Stimulated activated CD4-positive, alpha-beta T cell treated with anti-CD3 and anti-CD28 coated beads, Interleukin-15, amount 100 ng/mL, for 48 hours (primary cell): ENCODE measurements at places on chromosomes 11 and 22.

DNA sequence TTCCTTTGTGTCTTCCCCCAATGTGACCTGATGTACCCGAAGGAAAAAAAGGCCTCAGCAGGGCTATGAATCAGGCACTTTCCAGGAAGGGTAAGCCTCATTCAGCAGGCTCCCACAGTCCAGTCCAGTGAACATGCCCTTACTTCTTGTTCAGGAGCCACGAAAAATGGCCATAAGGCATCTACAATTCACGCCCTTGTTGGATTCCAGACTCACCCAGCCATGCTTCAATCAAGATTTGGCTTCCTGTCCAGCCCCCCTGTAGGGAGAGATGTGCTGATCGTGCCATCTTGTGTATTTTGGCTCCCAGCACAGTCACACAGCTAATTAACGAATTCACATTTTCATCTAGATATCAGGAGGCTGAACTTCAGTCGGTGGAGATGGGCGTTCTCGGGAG lies 9.9 kb upstream of the KCNJ5 start:
- no peak for DNase-seq

DNA sequence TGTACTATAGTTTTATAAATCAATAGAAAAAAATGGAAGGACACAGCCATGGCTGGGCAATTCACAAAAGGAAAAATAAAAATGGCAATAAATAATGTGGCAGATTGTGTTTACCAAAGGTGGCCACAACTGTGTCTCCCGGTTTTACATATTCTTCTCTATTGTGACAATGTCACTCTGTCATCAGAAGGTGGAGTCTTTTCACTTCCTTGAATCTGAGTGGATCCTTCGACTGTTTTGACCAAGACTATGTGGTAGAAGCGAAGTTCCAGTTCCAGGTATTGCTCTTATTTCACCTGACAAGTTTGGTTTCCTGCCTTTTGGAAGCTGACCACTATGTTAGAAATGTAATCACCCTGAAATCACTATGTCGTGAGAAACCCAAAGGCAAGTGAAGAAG lies 31.0 kb upstream of the HSD17B12 start:
- DNase-seq: no peak

DNA sequence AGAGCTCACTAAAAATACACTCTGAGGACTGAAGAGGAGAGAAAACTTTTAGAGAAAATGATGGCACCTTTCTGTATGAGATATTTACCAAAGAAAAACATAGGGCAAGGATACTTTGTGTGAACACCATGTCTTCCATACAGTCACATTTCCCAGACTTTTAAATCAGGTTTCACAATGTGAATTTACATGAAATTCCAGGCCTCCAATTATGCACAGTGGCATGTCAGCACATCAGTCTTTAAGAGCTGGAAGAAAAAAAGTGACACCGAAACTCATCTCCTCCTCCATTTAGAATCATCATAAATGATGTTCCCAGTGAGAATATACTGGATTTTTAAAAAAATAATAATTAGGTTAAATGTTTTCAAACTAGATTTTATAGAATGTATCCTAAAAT lies 232.2 kb upstream of the UBASH3B start:
- DNase-seq: no peak

GRCh38 chr11:109405671-109406070 lies 16.3 kb upstream of the C11orf87 start:
- no peak for DNase-seq

GRCh38 chr11:12403997-12404350 lies 26.6 kb downstream of the PARVA start:
- no peak for DNase-seq

GRCh38 chr11:75481922-75482606 lies 43.7 kb downstream of the GDPD5 start:
- DNase-seq: no peak

DNA sequence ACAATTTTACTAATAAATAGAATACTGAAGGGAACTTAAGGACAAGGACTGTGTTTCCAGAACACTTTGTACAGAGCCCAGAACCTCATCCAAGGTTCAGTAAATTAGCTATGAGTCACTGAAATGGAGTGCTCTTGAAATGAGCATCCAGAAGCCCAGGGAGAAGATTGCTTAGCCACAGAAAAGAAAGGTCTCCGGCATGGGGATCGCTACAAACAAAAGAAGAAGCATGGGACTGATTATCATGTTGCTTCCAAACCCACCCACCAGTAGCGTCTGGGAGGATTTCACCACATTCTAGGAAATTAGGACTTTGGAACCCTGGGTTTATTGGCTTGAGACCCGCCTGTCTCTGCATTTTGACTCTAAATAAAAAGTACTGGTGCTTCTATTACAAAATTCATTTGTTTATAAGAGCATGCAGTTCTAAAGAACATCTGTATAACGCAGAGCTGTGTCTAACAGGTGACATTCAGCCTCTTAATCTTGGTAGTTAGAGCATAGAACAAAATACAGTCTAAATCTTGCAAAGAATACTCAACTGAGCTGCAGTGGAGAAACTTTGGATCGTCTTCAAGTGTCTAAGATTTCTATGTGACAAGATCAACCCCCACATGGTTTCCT lies 35.9 kb upstream of the SESN3 start:
- no peak for DNase-seq

- no peak for DNase-seq
These were observed 2.2 kb downstream of the RIN1 start for GRCh38 chr11:66333896-66334604.

DNA sequence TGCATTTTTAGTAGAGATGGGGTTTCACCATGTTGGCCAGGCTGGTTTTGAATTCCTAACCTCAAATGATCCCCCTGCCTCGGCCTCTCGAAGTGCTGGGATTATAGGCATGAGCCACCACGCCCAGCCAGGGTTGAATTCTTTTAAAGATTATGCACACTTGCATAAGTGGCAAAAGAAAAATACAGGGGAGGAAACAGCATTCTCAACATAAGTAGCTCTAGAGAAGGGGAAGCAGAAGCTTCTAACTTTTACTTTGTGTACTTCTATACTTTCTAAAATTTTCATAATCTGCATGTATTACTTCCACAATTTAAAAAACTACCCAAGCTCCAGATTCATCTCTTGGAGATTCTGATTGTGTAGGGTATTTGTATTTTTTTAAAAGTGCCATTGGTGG lies 108.0 kb downstream of the SLC1A2 start:
- DNase-seq: no peak

DNA sequence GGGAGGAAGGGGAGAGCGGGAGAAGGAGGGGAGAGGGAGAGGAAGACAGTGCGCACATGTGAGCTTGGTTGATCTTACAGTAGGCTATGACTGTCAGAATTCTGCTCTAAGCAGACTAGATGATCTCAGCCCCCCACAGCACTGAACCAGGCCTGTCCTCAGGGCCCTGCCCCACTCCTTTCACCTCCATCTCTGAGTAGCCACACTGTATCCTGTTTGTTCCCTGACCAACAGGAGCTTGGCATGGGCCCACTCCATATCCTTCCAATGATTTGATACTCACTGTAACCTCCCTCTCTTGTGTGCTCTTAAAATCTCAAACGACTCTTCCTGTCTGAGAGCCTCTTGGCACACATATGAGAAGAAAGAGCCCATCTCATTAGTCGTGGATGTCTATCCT lies 86.1 kb upstream of the PARVA start:
- no peak for DNase-seq

DNA sequence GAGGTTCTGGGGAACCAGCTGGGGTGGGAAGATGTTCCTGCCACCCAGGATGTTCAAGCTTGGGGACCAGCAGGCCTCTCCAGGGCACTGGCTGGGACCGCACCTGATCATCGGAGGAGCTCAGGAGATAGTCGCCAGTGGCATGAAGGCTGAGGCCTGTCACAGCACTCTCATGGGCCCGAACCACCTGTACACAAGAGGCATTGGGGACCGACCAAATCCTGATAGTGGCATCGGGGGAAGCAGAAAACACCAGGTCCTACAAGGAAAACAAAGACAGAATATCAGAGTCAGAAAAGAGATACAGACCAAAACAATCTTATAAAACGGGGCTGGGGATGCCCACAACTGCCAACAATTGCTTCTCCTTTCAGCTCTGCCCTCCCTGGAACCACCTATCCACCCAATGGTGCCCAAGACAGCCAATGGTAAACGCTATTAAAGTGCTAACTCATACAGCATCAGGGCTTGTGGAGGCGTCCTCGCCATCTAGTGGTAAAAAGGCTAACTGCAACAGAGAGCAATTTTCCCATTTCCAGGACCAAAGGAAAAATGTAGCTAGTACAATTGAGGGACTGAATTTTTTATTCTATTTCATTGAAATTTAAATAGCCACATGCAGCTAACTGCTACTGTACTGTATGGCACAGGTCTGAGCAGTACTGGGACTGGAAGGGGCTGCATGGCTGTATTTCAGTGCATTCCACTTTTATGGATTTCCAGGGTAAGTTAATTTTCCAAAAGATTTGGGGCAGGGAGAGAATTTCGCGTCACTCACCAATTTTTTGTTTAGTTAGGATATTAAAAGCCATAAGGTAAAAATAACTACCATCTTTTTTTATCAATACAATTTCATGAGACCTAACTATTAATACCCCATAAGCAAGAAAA lies 7.1 kb downstream of the PRPF19 start:
- no peak for DNase-seq

DNA sequence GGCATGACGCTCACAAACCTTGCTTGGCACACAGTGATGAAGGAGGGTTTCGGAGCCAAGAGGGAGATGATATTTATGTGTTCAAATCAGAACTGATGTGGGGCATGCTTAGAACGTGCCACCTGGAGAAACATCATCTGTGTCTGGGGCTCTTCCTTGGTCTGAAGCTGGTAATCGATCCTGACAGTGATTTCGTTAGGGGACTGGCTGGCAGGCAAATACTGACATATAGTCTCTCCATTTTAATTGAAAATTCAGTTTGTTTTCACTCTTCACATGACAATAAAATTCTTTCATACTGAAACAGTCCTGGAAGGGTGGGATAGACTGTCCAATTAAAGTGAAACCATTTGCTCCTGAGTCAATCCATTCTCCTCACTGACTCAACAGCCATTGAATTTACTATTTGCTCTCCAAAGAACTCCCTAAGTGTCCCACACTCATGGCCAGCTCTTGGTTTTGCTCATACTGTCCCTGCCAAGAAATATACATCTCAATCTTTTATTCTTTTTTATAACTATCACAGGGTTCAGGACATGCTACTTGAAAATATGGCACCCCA lies 134.8 kb downstream of the TRPC6 start:
- no peak for DNase-seq

DNA sequence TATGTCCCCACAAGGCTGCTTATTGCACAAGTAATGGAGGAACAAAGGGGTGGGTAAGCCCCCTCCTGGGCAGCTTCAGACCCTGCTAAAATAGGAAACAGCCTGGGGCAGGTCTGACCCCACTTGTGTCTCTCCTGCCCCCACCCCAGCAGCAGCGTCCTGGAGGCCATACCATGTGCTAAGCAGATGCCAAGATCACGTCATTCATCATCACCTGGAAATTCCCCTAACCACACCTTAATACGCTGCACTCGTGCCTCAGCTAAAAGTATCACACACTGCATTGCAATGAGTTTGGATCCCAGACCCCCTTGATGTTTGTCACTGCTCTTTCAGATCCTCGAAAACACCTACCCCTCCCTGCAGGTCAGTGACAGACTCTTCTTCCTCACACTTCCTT lies 27.8 kb upstream of the GGTLC2 start:
- DNase-seq: peak; percentile 9

DNA sequence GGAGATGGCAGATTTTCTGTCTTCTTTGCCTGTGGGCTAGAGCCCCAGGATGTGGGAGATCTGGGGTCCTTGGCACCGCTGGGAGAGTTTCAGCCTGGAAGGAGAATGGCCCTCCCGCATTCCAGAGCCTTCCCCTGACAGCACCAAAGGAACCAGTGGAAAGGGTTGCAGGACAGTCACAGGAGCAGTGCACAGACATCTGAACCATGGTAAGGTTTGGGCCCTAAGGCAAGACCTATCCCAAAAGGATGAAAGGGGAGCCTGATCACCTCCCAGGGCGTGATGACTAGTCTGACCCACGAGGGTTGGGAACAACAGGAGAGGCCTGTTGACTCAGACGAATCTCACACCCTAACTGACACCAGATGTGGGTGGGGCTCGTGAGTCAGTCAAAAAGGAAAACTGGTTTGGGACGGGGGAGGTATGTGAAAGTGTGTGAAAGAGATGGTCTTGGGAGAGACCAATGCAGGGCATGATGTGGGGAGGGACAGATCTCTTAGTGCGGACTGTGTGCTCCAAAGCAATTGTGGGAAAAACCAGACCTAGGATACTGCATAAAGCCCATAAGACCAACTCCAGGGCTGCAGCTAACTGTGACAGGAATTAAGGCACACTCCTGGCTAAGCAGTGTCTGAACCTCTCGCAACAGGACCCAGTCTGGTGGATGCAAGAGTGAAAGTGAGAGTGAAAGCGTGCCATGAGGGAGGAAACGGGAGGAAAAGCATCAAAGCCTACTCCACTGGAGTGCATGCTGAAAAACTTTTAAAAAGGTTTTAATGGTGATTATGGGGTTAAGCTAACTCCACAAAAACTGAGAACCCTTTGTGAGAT lies 39.1 kb upstream of the GLYAT start:
- no peak for DNase-seq

DNA sequence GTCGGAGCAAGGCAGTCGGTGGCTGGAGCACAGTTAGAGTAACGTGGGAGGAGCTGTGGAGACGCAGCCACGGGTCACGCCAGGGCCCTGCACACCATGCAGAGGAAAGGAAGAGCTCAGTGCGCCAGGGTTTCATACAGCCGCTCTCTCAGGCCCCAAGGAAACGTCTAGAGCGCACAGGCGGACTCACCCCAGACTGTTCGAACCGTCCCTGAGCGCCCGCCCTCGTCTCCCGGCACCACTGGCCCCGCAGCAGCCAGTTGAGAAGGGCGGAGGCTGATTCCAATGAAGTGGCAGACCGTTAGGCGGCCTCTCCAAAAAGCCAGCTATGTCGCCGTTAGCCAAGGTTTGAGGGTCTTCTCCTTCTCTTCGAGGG lies 483 bp upstream of the HYLS1 start:
- DNase-seq: no peak

- DNase-seq: no peak
These were observed 126.4 kb upstream of the APOA1 start for GRCh38 chr11:116963813-116964212.

DNA sequence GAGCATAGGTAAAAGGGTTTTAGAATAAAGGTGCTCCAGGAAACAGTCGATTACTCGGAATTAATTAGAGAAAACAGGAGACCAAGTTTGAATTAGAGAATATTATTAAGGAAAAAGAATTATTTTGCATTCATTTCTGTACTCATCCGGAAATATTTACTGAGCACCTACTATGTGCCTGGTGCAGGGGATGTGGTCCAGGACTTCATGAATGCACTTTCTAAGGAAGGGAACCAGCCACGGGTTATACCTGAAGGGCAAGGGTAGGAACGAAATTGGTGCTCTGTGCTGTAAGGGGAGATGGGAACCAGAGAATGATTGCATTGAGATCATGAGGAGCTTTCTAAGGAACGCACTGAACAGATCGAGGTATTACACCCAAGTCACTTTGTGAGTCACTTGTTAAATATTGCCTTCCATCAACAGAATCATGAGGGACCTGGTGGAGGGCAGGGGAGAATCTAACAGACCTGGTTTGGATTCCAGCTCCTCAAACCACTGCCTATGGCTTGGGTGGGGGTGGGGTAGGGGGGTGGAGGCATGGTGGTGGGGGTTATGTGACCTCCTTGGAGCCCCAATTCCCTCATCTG lies 40.9 kb downstream of the C11orf96 start:
- DNase-seq: no peak
